Activated CD8-positive, alpha-beta T cell treated with anti-CD3 and anti-CD28 coated beads for 36 hours (primary cell): ENCODE measurements at places on chromosomes 6 and 20.

GRCh38 chr20:36274181-36274841, 31.8 kb upstream of the DLGAP4 start:
- no peak for DNase-seq

- no peak for DNase-seq
Observed at GRCh38 chr6:5446362-5447075, 185.2 kb downstream of the FARS2 start.

DNA sequence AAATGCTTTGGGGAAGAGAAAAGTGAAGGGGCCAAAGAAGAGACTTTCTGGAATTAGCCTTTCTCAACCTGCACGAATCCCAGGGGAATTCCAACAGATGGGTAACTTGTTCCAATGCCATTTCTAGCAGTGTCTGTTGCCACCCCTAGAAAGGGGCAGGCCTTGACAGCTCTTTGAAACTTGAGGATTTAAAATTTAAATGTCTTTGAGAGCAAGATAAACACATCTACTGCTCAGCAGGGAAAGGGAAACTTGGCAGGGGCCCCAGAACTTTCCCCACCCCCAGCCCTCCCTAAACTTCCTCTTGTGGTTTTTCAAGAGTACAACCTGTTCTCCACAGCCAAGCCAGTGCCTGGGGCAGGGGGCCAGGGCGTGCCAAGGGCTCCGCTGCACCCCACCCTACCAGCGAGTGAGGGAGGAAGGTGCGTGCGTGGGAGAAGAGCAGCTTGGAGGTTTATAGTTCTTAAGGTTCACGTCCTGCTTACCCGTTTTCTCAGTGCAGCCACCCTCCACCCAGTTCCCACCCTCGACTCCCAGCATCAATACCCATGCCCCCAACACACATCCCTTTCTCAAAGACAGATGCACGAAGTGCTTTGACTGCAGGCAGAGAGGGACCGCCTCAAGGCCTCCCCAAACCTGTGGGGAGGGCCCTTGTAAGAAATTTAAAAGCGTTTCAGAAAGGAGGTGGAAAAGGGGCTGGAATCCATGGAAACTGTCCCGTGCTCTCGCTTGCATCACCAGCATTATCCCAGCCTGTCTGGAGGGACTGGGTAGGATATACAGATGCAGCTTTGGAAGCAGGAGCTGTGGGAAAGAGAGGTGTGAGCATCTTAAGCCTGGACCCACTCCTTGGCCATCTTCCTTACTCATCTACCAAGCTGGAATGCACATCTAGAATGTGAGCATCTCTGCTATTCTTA, 4.5 kb upstream of the TAF8 start:
- DNase-seq = peak; percentile 89

- DNase-seq = no peak
Observed at GRCh38 chr6:39213195-39213920, 15.9 kb downstream of the KCNK5 start.

DNA sequence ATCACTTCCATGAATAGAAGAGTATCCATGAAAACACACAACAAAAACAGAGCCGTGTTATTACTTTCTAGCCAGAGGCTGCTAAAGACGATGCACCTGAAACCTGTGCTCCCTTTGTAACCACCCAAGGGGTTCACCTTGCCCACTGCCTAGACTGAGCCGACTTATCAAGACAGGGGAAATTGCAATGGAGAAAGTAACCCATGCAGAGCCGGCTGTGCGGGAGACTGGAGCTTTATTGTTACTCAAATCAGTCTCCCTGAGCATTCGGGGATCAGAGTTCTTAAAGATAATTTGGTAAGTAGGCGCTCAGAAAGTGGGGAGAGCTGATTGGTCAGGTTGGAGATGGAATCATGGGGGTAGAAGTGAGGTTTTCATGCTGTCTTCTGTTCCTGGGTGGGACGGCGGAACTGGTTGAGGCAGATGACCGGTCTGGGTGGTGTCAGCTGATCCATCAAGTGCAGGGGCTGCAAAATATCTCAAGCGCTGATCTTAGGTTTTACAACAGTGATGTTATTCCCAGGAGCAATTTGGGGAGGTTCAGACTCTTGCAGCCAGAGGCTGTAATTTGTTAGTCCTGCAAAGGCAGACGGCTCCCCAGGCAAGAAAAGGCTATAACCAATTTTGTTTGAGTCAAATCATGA, 366.6 kb downstream of the PREX1 start:
- DNase-seq = no peak
